ENCODE measurements at places on chromosomes 5 and 9. TPM values are rescaled to one million over a fixed set of nuclear protein-coding genes. Genes with fewer than 3 reads are reported as not detected.

ZNF474 gene
- 0.20 TPM for total RNA-seq

SH3PXD2B gene
- 12.2 TPM for total RNA-seq

STKLD1 gene
- total RNA-seq = 0.45 TPM

ZNF462 gene
- 28.9 TPM for total RNA-seq

DNA sequence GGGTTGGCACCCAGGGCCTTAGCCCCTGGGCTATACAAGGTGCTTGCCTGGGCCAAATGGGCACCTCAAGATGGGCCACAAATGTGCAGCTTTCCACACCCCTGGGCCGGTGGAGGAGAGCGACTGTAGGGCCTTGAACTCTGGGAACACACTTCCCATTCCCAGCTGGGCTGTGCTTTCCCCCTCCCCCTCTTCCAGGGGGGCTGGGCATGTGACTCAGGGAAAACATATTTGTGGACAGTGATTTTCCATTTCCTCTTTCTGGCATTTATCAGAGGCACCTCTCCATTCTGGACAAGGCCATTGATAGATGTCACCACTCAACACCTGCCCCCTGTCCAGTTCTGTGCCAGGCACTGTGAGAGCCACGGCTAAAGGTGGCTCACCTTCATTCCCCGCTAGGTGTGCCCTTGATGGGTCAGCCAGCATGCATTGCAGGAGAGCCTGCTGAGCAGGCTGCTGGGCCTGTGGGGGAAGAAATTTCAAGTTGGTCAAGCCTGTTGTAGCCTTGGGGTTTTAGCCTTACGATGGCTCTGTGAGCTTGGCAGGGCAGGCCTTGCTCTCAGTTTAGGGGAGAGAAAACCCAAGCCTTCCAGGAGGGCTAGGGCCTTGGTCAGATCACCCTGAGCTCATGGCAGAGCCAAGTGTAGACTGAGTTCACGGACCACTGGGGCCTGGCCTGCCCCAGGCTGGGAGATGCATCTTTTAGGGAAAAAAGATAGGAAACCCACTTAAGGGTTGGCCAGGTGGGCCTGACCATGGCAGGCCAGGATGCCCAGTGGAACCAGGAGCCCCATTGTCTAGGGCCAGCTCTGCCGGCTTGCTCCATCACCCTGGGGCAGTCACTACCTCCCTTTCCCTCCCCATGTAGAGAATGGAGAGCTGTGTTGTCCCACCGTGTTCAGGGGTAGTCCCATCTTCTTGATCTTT is 113.9 kb downstream of the DAB2IP start:
- DNase-seq = no peak
- no peak overlapping the region for H3K4me3 ChIP-seq
- H3K4me1 ChIP-seq = no peaks in the 10 kb centered on the region
- H3K27ac ChIP-seq = no peak overlapping the region
- no peaks in the 10 kb centered on the region for H3K27me3 ChIP-seq

GRCh38 chr9:98504298-98505282 is 204.1 kb downstream of the GABBR2 start:
- no peak overlapping the region for H3K27ac ChIP-seq
- no peaks in the 10 kb centered on the region for H3K36me3 ChIP-seq
- DNase-seq = no peak
- H3K4me3 ChIP-seq = no peak overlapping the region

- no peak overlapping the region for H3K27ac ChIP-seq
- no peaks in the 10 kb centered on the region for H3K27me3 ChIP-seq
- DNase-seq = no peak
- no peaks in the 10 kb centered on the region for H3K4me1 ChIP-seq
- H3K36me3 ChIP-seq = no peaks in the 10 kb centered on the region
- H3K4me3 ChIP-seq = no peak overlapping the region
These were observed 108.4 kb downstream of the KCNIP1 start for GRCh38 chr5:170612256-170612678.

GRCh38 chr9:92968081-92968480 is 20.8 kb downstream of the FGD3 start:
- no peak overlapping the region for H3K27ac ChIP-seq
- DNase-seq = no peak
- H3K36me3 ChIP-seq = no peaks in the 10 kb centered on the region
- no peak overlapping the region for H3K4me3 ChIP-seq
- no peaks in the 10 kb centered on the region for H3K4me1 ChIP-seq

- DNase-seq = no peak
- H3K36me3 ChIP-seq = no peaks in the 10 kb centered on the region
- no peaks in the 10 kb centered on the region for H3K4me1 ChIP-seq
- H3K27ac ChIP-seq = no peak overlapping the region
These were observed 15.8 kb upstream of the SPOUT1 start for GRCh38 chr9:128845186-128845931.

- H3K4me1 ChIP-seq = no peaks in the 10 kb centered on the region
- DNase-seq = no peak
- no peak overlapping the region for H3K27ac ChIP-seq
These were observed 174.6 kb downstream of the CD180 start for GRCh38 chr5:67021962-67022361.

DNA sequence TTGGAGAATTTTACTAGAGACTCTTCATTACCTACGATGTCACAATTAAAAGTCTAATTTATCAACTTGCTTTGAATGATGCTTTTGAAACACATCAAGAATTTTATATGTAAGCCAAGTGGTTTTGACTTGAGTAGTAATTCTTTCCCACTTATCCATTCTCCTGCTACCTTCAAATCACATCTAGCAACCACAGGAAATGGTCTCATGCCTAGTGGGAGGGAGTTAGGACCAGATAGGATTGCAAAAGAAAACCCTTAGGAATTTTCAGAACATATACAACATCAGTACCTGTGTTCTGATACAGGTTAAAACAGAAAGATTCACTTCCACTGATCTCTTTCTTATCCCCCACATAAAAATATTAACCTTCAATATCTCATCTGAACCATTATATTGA is 260.4 kb downstream of the CWC27 start:
- no peaks in the 10 kb centered on the region for H3K4me1 ChIP-seq
- H3K36me3 ChIP-seq = no peaks in the 10 kb centered on the region

DNA sequence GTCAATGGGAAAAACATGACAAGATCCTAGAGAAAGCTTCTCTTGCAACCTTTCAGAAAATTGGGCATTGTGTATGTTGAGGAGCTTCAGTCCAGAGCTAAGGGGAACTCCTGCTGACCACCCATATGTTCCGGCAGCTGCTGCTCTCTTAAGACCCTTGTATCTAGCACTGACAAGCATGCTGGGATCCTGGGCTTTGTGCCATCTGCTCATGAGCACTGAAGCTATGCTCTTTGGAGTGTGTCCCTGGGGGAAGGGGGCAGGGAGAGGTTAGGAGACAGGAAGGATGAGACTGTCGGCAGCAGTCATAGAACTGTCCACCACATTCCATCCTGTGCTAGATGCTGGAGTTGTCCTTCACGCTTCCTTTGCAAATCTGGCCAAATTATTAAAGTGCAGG is 109.3 kb downstream of the JAKMIP2 start:
- DNase-seq = no peak
- H3K27me3 ChIP-seq = no peaks in the 10 kb centered on the region
- no peak overlapping the region for H3K4me3 ChIP-seq
- no peak overlapping the region for H3K27ac ChIP-seq
- no peaks in the 10 kb centered on the region for H3K36me3 ChIP-seq

DNA sequence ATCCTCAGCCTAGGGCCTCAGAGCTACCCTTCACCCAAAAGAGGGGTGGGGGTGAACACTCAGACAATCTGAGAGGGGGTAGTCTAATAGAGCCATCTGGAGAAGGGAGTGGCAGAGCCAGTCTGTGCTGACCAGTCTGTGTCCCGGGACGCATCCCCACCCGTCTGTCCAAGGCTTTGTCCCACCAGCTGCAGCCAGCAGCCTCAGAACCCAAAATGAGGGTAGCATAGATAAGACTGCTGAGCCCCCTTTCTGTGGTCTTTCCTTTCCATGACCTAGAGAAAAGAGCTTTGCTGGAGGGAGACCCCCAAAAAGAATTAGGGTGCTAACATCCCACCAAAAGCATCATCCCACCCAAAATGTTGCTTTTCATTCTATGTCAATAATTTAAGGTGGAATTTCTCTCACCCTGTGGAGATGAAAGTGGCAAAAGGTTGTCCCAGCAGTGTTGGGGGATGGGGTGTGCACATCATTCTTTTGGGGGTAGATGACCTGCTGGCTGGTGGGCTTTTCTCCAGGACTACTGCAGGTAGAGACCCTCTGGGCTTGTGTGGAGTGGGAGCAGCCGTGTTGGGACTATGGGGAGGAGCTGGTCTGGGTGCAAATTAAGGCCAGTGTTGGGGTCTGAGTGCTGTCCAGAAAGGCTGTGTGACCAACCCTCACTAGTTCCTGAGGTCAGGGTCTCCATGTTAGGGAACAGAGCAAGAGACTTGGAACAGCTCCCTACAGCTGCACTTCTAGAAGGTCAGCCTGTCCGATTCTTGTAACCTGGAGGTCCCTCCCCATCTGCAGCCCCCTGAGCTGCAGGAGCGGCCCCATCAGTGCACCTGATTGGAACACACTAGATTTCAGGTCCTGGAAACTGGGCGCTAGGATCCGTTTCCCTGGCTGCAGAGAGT is 19.9 kb downstream of the URM1 start:
- no peak overlapping the region for H3K4me3 ChIP-seq
- no peak for DNase-seq
- H3K36me3 ChIP-seq = peaks cover 5% of the 10 kb centered on the region
- no peak overlapping the region for H3K27ac ChIP-seq
